ENCODE measurements at places on chromosomes 1 and 21.

- DNase-seq: no peak
Measured at GRCh38 chr21:39136711-39137110, 46.5 kb downstream of the PSMG1 start.

- no peak for DNase-seq
Measured at GRCh38 chr1:85617633-85618100, 37.1 kb downstream of the CCN1 start.

DNA sequence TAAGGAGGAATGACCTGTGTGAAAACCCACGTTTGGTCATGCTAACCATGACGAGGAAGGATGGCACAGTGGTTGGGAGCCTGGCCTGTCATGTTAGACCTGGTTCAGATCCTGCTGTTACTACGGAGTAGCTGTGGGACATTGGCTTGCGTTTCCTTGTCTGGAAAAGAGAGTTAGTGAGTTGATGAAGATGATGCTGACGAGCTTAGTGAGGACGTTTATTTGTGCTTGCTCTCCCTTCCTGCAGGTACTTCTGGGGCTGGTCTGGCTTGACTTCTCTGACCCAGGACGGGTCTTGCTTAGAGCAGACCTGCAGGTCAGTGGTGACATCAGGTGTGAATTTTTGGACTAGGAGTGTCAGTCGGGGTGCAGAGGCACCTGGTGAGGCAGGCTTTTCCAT lies 14.7 kb downstream of the GALNT2 start:
- no peak for DNase-seq

- no peak for DNase-seq
Measured at GRCh38 chr1:217036757-217037156, 313.5 kb upstream of the ESRRG start.

GRCh38 chr1:227745568-227746265 lies 10.5 kb downstream of the SNAP47 start:
- DNase-seq: no peak

- no peak for DNase-seq
Measured at GRCh38 chr1:32878637-32879041, 7.7 kb upstream of the HPCA start.

GRCh38 chr1:20670936-20671335 lies 9.8 kb upstream of the DDOST start:
- DNase-seq: no peak

GRCh38 chr1:201393076-201393475 lies 6.0 kb downstream of the LAD1 start:
- no peak for DNase-seq

All from stimulated activated CD8-positive, alpha-beta memory T cell treated with anti-CD3 and anti-CD28 coated beads, Interleukin-4, amount 100 ng/mL, for 24 hours (primary cell).